ENCODE measurements at places on chromosomes 6 and 20. TPM values are rescaled to one million over a fixed set of nuclear protein-coding genes. Genes with fewer than 3 reads are reported as not detected.

DNA sequence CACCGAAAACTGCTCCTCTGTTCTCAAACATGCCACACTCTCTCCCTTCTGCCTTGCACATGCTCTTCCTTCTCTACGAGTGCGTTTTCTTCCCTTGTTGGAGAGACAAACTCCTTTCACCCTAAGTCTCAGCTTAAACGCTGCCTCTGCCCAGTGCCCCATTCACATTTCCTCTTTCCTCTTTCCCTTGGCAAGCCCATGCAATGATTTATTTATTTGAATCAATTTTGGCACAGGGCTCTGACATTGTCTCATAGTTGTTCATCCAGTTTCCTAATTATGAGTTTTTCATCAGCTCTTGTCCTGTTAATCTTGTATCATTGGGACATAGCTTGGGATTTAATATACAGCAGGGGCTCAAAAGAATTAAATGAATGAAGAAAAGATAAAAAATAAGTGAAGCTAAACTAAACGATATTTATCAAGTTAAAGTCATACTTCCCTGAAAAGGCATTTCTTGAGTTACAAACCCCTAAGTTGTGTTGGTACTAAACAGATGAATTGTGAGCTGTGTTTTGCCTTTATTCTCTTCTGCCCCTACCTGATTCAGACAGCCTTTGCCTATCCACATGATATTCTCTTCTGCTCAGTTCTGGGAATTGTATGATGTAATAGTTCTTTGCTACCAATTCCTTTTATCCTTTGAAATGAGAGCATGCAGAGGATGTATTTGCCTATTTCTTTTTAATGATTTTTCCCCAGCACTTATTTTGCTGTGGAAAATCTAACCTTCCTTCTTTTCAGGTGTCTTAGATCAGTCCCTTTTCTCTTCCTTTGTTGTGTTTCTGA is 704.4 kb downstream of the UTRN start:
- no peak for DNase-seq

GRCh38 chr6:114007516-114007915 is 36.6 kb upstream of the HDAC2 start:
- no peak for DNase-seq

DNA sequence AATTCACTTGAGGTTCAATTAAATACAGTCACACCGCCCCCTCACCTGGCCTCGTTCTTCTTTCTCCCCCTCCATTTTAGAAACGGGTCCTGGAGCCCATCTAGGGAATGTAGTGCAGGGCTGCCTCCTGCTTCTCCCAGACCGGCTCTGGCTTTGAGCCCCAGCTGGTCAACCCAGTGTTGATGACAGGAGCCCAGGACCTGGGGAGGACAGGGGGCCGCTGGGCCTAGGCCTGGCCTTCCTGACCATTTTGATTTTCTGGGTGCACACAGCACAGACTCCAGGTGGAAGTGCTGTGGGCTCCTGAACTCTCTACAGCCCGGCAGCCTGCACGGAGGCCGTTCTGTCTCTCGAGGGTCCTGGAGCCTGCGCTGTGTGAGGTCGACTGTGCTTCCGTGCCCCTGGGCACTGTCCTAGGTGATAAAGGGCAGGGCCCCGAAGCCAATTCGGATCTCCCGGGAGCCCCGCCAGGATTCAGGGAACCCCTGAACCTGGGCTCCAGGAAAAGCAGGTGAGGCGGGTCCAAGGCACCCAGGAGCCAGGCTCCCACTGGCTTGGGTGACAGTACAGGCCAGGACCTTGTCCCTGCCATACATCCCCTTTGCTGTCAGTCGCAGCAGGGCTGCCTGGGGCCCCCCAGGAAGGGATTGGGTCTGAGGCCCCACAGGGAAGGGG is 23.3 kb downstream of the NPEPL1 start:
- no peak for DNase-seq

GRCh38 chr6:117469356-117469755 is 13.1 kb upstream of the DCBLD1 start:
- no peak for DNase-seq

DNA sequence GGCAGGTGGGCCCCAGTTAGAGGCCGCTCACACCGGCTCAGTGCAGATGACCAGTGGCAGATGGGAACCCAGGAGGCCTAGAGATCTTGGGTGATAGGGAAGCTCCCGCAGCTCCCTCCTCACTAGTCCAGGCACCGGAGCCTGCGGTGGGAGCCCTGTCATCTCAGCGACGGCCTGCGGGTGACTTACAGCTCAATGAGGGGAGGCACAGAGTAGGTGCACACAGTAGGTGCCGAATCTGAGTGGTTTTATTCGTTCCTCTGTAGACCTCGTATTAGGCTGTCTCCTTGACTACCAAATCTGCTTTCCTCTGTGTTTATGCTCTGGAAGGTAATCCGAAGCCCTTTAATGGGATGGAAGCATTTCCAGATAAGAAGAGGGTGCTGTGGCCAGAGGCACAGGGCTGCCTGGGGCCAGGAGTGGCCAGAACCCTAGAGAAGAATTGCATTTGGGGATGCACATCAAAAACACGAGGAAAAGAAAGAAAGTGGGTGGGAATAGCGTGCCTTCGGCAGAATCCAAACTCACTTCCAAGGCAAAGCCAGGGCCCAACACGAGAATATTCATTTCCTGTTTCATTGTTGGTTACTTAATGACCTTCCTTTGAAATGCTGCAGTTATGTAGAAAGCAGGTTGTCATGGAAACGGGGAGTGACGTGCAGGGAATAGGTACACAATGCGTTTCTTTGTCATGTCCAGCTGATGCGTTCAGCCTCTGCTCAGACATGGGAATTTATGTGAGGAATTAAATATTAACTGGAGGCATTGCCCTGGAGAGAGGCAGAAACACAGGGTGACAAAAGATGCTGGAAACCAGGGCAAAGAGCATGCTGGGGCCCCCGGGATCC is 24.7 kb downstream of the MYT1 start:
- peak; percentile 54 for DNase-seq

- no peak for DNase-seq
Observed at GRCh38 chr6:167965592-167966539, 31.6 kb upstream of the KIF25 start.

- no peak for DNase-seq
Observed at GRCh38 chr6:85125526-85125925, 324.4 kb upstream of the NT5E start.

DNA sequence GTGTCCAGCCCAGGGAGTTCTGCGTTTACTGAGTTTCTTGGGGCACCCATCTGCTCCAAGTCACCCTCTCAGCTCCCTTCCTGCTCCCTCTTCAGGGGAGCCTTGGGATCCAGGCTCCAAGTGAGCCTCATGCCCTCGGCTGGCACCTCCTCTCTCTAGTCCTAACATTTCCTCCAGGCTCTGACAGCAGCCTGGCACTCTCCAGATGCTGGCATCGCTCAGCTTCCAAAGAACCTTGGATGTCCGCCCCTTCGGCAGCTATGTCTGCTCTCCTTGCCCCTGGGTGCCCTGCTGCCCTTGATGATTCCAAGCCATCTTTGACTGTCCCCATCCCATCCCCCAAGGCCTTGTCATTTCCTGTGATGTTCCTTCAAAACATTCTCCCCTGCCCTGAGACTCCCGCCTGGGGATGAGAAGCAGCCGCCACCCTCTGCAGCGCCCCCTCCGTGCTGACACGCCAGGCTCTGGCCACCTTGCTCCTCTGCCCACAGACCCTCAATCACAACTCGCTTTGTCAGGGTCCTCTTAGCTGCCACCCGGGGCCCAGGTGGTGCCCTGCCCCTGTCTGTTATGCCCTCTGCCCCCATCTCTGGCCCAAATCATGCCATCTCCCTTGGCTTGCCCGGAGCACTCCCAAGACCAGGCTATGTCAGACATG is 6.6 kb upstream of the GFRA4 start:
- DNase-seq, result no peak

GRCh38 chr6:28941684-28942448 is 18.1 kb upstream of the TRIM27 start:
- DNase-seq, result no peak

DNA sequence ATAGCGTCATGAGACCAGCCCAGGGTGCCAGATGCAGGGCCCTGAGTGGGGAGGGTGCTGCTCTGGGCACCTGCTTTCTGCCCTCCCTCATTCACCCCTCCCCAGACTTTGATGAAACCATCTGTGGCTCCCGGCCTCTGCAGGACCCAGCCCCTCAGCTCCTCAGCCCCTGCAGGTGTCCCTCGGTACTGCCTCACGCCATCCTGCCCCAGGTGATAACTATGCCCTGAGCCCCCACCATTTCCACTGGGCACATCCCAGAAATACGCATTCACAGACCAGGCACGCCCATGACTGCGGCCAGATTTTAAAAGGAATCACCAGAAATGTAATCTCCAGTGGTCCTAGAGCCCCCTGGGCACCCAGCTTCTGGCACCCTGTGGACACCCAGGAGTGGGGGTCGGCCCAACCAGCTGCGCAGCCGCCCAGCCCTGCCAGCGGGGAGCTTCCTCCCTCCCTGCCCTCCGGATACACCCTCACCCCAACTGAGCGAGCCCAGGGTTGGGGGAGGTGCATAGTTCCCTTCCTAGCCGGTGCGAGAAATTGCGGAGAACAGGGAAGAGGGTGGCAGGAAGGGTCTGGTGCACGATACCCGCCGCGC is 615 bp upstream of the NTSR1 start:
- DNase-seq, result peak; percentile 73

GRCh38 chr6:83633149-83633548 is 75.8 kb downstream of the SNAP91 start:
- no peak for DNase-seq

- no peak for DNase-seq
Observed at GRCh38 chr6:147040121-147040910, 163.9 kb upstream of the STXBP5 start.

DNA sequence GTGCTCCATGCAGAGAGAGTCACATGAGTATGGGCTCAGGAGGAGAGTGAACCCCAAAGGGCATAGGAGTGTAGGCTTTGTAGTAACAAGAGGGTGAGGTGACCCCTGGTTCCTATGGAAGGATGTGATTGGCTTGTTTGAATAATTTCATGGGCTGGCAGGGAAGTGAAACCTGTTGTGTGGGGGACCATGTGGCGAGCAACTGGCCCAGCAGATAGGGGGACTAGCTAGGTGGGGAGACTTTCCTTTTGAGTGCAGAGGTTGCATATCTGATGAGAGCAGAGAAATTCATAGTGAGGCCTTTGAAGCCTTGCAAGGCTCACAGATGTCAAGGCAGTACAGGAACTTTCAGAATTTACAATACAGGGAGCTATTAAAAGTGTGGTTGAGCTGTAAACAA is 247.9 kb upstream of the SLC35B3 start:
- DNase-seq, result no peak

DNA sequence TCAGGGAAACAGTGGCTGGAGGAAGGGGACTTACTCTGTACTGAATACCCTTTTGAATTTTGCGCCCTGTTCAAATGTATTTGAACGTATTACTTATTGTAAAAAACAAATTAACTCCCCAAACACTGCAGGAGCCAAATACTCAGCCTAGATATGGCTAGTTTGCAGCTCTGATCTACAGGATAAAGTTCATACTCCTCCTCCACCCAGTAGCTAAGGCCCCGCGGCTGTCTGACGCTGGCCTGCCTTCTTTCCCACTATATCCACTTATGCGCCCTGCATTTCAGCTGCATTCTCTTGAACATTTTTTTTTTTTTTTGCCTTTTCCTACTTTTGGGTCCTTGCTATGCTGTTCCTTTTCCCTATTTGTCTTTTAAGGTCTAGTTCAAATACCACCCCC is 6.5 kb downstream of the GSS start:
- no peak for DNase-seq

- no peak for DNase-seq
Observed at GRCh38 chr6:15351631-15352030, 105.8 kb downstream of the JARID2 start.

DNA sequence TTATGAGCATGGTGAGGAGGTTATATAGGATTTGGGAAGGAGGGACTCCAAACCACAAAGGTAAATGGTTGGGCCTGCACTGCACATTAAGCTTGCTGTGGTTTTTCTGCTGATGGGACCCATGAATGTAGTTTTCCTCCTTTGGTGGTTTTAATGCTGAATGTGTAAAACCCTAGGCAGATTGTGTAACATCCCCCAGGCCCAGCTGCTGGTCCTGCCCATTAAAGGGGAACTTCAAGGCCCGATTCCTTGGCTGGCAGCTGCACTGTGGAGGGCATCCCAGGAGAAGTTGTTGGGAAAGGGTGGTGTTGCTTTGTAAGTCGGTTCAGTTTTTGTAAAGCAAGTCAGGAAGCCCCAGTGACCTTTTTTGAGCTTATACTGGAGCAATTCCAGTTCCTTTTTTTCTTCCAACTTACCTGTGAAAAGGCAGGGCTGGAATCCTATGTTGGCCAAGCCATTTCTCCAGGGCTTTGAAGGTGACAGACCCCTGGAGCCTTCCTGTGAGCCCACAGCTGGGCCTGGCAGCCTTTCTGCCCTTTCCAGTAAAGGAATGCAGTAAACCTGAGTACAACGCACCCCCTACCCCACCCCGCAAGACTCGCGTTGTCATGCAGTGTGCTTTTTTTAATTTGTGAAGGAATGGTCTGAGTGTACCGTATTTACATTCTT is 43.1 kb upstream of the NAA20 start:
- DNase-seq, result no peak

GRCh38 chr6:161829291-161829729 is 555.4 kb upstream of the AGPAT4 start:
- no peak for DNase-seq

- no peak for DNase-seq
Observed at GRCh38 chr6:129938249-129939020, 77.3 kb upstream of the TMEM244 start.

GRCh38 chr6:87909849-87910248 is 137.8 kb upstream of the SPACA1 start:
- DNase-seq, result no peak

DNA sequence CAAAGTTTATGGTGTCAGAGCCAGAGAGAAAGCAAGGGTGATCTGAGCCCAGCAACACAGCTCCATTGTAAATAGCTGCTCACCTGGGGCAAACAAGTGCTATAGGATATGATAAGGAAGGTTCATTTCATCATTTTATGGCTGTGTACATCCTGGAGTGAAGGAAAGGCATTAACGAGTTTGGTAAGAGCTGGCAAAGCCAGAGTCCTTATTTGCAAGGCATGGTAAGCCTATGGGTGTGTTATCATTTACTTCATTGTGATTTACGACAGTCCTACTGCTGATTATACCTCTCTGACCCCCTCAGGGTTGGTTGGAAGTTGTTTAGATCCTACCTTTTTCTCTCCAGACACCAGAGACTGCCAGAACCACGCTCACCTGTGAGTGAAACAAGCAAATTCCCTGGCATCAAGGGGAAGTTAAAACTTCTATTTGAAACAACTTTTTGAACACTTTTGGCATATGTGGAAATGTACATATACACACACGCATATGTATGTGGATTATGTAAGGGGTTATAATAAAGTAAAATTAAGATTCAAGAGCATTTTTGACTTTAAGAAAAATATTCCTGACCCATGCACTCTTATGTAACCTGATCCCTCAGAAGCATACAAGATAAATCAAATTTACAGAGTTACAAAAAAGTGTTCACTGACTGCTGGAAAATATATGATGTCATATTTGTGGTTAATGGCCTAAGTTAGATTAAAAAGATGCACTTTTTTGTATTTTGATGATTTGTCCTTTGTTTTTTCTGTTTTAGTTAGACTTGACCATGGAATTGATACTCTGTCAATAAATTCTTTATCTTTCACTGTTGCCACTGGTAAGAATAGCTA is 40.4 kb upstream of the EDN1 start:
- DNase-seq, result no peak

LRRC1 gene
- 2.6 TPM for total RNA-seq

CLPSL1 gene
- not detected for total RNA-seq

TBX18 gene
- 5.1 TPM for total RNA-seq

VIP gene
- not detected for total RNA-seq

WFDC12 gene
- total RNA-seq, result not detected

BPIFB2 gene
- not detected for total RNA-seq

AVP gene
- not detected for total RNA-seq

SIM1 gene
- total RNA-seq, result 49.8 TPM

SCUBE3 gene
- total RNA-seq, result 0.25 TPM

Measured in glutamatergic neuron (in vitro differentiated cells).